Hematopoietic multipotent progenitor cell treated with erythropoietin and hydrocortisone succinate and interleukin-3 and kit ligand, for 15 days (in vitro differentiated cells): ENCODE measurements at places on chromosomes 1 and 21.

DNA sequence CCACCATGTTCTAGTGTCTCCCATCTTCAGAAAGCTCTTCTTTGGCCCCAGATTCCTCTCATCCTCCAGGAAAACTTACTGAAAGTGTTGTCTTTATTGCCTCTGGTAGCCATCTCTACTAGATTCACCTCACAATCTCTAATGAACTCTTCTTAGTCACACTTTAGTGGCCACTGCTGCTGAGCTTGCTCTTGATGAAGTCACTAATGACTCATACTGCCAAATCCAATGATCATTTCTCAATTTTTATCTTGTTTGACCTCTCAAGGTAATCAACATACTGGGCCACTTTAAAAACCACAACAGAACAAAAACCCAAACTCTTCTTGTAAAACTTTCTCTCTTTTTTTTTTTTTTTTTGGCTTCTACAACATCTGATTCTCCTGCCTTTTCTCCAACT lies 196.4 kb downstream of the LHX8 start:
- no peak for DNase-seq

DNA sequence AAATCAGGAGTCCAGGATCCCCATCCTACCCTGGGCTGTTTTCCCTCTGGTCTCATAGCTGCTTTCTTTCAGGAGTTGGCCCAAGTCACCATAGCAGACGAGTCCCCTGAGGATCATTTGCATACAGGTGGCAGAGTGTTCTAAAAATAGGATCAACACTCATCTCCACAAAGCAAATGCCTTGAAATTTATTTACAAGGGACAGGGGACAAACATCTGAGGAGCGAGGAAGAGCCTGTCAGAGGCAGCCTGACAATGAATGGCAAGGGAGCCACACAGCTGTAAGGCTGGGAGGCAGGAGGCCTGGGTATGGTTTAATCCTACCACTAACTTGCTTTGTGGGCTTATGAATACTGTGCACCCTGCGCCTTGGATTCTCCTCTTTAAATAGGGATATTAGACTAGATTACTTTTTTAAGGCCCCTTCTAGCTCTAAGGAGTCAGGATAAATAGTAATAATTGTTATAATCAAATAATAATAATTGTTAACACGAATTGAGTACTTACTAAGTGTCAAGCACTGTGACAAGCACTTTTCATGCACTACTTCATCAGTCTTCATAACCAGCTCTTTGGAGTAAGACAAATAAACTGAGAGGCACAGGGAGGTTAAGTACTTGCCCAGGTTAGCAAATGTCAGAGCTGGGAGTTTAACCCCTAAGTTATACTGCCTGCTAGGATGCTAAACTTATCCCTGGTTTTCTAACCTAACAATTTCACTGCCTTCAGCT lies 34.5 kb downstream of the RAB3B start:
- DNase-seq, result no peak

GRCh38 chr1:180623579-180624347 lies 8.1 kb upstream of the XPR1 start:
- DNase-seq, result no peak

DNA sequence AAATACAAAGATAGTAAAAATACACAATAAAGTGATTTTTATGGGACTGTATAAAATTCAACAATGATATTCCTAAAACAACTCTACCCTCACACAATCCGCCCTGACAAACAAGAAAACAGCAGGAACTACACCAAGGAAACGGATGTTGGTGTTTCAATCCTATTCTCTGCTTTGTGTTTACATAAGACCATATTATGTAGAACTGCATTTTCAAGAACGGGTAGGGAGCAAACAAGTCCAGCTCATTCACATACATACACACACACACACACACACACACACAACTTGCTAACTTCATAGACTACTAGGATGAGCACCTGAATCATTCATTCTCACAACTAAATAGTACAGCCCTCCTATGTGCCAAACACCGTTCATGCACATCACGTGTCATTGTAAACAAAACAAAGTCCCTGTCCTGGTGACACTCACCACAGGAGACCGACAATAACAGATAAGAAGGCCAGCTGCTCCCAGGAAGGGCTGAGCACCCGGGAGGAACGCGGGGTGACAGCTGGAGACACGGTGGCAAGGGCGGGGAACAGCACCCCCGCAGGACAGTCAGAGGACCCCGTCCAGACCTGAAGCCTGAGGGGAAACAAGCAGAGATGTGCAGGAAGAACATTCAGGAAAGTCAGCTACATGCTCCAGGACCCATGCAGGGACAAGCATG lies 43.0 kb downstream of the NPHP4 start:
- no peak for DNase-seq

DNA sequence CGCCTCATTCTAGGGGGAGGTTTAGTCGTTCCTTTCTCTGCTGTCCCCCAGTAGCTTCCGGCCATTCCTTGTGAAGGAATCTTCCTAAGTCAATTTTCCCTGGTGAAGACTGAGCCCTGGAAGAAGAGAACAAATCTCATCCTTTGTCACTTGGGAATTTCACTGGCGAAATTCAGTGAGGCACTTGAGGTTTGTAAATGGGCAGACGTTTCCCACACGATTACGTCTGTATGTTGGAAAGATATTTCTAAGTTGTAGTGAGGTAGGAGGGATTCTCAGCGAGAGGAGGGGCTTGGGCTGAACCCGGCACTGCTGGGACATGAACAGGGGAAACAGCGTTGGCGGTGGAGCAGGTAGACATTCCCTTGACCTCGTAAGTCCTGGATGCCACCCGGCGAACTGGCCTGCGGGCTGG lies 47.2 kb downstream of the GALNT2 start:
- no peak for DNase-seq

- DNase-seq, result no peak
Measured at GRCh38 chr21:37658121-37658816, 258.0 kb downstream of the KCNJ6 start.

DNA sequence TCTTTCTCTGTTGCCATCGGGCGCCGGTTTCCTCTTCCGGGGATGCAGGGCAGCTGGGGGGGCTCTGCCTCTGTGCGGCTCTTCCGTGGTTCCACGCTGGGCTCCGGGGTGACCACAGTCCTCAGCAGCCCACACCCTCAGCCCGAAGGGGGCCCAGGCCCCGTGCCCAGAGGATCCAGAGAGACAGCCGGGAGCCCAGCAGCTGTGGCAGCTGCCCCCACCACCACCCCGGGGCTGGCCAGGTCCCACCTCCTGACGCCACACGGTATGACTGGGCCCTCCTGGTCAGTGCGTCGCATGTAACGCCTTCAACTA lies 172.2 kb downstream of the PRDM16 start:
- no peak for DNase-seq

GRCh38 chr1:83109692-83110091 lies 889.2 kb downstream of the TTLL7 start:
- DNase-seq, result no peak

DNA sequence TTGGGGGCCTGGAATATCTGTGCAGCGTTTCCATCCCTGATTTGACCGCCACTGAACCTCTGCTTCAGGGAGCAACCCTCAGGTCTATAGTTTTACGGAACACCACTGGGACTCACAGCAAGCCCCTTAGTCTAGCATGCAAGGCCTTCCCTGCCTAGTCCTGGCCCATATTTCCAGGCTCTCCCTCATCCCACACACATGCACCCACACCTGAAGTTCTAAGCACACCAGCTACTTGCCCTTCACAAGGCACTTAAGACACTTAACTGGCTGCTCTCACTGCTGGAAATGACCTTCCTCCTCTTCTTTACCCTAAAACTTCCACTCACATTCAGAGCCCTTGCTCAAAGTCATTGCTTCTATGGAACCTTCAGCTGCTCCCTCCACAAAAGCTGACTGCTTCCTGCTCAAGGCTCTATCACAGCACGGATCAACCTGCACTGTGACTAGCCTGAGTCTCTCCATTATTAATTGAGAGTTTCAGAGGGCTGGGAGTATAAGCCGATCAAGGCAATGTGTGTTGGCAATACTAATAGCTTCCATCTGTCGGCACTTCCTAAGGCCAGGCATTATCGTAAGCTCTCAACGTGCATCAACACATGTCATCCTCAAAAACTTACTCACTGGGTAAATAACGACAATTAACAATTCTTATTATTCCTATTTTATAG lies 84.3 kb downstream of the RRAGC start:
- DNase-seq, result no peak

- no peak for DNase-seq
Measured at GRCh38 chr1:67941746-67942145, 108.5 kb upstream of the GNG12 start.

- DNase-seq, result no peak
Measured at GRCh38 chr1:206705191-206705590, 20.5 kb downstream of the MAPKAPK2 start.

DNA sequence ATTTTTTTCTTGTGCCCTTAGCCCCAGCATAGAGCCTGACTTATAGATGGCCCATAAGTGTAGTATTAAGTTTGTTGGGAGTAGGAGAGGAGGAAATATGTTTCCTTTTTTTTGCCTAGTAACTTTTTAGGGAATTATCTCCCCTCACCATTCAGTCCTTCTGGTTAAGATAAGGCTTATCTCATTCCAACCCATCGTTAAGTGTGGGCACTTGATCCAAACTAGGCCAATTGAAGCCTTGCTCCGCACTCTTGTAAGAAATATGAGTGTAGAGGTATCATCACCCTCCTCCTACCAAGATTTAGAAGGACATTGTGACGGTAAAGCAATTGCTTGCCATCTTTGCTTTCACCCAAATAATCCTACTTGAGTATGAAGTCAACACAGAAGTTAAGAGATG lies 8.8 kb upstream of the FGGY start:
- no peak for DNase-seq

DNA sequence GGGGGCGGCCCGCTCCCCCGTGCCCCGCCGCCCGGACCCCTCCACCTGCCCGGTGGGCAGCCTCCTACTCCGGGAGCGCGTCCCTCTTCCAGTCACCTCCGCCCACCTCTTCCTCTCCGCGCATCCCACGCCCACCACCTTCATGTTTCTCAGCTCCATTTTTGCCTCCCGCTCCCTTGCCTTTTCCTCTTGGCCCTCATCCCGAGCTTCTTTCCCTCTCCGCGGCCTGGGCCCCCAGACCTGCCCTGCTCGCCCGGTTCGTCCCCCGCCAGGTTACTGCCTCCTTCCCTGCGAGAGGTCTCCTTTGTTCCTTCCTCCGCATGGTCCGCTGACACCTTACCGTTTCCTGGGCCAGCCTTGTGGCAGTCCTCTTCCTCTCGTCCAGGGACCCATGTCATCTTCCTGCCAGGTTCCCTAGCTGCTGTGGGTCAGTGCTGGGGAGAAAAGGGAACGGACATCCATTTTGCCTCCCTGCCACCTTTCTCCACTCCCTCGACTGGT lies 563 bp downstream of the QSOX1 start:
- DNase-seq, result no peak

DNA sequence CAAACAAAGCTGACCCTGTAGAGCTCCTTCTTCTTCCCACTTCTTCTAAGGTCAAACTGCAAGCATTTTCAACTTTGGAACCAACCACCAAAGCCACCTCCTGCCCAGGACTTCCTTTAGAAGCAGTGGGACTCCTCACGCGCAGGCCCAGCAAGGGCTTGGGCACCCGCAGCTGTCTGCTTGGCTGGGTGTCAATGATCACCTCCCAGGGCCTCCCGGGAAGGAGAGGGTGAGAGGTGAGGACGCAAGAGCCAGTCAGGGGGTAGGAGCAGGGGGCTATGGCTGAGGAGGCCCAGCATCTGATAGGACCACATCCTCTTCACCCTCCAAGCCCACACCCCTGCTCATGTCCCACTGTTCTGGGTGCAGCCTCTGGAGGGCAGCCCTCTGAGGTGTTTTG lies 10.2 kb downstream of the KLHL21 start:
- no peak for DNase-seq

DNA sequence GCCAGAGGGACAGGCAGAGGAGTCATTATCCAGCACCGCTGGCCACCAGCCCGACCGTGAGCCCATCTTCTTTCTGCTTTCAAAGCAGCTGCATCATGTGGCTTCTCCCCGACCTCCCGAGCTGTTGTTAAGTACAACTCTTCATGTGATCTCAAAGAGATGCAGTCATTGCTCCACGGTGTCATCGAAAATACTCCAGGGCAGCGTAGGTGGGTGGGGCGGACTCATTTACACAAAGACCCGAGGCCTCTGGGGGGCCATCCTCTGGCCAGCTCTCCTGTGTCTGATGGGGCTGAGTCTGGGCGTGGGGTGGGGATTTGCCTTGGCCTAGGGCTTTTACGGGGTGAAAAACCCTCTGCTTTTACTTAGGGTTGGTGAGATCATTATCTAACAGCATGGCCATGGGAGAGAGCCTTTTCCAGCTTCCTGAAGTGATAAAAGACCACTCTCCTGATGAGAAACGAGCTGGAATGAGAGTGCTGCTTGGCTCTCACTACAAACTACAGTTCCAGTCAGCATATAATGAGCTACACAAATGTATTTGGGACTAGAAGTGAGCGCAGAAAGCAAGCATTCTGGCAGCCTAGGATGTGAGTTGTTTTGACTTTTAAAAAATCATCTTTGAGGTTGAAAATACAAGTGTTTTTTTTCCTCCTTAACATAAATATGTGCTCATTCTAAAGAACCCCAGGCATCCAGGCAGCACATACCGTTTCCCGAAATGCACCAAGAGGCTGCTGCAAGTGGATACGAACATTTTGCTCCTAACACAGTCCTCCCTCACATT lies 165.0 kb downstream of the RHOU start:
- DNase-seq, result no peak

DNA sequence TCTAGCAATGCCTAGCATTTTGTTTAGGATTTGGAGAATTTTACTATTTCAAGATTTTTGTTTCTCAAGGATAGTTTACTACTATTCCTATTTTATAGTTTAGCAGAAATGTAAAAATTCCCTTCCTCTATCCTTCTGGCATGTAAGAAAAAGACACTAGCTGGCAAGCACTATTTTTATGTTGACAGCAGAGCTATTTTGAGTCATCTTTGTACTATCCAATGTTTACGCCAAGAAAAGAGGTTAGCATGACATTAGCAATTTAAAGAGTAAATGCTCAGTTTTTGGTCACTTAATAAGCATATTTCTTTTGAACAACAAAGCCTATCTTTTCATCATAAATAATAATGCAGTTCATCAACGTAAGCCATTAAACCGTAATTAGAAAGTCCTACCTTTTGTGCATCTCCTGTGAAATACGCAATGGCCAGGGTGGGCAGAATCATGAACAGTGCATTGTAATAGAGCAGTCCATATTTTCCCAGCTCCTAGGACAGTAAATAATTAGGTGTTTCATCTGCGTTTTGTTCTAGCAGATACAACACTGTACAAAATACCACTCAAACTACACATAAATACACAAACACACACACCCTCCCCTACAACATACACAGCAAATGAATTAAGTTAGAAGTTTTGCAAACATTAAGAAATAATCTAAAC lies 12.0 kb downstream of the SLC35D1 start:
- DNase-seq, result no peak

DNA sequence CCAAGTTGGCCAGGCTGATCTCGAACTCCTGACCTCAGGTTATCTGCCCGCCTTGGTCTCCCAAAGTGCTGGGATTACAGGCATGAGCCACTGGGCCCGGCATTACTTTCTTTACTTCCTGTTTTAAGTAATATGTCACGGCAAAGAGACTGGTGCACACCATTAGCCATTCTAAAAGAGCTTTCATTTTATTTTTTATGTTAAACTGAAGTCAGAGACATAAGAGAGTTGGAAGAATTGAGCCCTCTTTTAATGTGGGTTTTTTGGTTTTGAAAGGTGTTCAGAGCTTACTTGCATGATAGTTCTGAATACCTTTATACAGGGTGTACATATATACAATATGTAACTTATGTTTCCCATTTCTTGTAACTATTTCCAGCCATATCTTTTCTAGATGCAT lies 14.3 kb downstream of the CENPF start:
- no peak for DNase-seq
